Stimulated activated CD4-positive, alpha-beta T cell treated with anti-CD3 and anti-CD28 coated beads, Interleukin-1b, Interleukin-23, amount 100 ng/mL, for 1 hour (primary cell): ENCODE measurements at places on chromosomes 4 and X.

DNA sequence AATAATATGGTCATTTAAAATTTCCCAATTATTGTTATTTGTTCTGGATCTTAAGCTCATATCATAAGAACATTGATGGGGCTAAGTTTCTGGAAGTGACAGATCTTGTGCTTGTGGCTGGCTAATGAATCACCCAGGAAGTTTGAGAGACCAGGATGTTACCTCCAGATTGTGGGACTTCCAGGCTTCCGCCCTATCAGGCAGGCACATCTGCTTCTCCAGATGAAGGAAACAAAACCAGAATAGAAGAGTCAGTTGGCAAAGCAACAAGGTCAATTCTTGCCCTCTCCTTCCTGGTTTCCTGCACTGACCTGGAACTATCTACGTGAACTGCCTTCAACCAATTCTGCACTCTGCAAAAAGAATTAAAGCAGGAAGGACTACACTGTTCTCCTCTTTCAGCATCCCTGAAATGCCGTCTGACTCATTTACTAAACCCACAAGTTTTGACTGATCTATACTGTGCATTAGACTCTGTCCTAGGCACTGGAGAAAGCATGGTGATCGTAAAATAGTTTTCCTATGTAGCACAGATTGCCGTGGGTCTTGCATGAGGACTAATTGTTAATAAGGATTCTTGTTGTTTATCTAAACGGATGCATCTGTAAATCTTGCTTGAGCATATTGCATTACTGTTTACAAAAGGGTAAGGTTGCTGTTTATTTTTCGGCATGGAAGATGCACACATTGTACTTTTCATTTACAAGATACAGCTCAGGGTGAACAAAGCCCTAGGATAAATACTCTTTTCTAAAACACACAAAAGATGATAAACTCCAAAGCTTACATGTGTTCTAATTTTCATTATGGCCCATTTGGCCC, 74.6 kb downstream of the AMELX start:
- DNase-seq, result no peak

DNA sequence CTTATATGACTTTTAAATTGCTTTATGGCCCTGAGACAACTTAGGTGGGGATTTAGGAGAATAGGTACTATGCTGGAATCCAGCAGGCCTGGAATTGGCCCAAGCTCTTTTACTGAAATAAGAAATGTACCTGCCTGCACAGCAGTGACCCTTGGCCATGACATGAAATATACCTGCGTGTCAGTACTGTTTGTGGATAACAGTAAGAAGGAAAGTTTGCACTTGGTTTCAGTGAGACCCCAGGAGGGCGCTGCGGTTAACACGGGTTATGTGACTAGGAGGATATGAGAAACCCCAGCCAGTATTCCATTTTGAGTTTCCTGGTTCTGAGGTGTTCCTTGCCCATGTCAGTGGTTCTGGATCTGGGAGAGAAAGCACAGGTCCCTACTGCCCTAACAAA, 5.3 kb downstream of the MTM1 start:
- no peak for DNase-seq

- DNase-seq, result no peak
Observed at GRCh38 chr4:52889354-52889753, 27.2 kb downstream of the RASL11B start.

- no peak for DNase-seq
Observed at GRCh38 chr4:10275696-10276095, 159.1 kb upstream of the WDR1 start.

GRCh38 chr4:92235731-92236130, 68.0 kb upstream of the GRID2 start:
- DNase-seq, result no peak
